ENCODE measurements at places on chromosomes 1 and 21.

DNA sequence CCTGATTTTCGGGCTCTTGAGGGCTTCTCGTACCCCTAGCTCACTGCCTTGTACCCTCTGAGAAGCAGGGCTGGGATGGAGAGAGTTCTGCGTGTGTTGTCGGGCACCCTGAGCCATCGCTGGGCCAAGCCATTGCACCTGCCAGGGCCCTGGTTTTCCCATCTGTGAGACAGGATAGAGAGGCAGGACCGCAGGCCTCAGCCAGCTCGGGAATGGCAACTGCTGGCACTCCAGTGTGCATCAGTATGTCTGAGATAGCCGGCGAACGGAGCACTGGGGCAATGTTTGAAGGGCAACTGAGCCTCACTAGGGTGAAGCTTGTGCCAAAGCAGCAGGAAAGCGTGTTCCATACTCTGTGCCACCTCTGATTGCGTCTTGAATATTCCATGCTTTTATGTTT lies 66.9 kb downstream of the TENT5C start:
- DNase-seq = no peak

DNA sequence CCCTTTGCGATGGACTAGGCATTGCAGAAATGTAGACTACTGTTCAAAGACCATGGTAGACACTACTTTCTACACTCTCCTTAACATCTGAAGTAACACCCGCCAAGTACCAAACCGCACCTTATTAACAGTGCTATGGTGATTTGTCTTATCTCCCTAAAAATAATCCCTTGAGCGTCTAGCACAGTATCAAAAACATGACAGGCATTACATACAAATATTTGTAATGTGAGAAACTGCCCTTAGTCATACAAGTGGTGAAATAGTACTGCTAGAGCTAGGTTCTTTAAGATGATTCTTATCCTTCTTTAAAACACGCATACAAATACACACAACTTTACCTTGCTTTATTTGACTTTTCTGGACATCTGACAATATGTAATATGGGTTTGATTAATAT lies 27.2 kb downstream of the PUM1 start:
- no peak for DNase-seq

- DNase-seq = no peak
These were observed 85.4 kb downstream of the TBX15 start for GRCh38 chr1:118902711-118903191.

GRCh38 chr1:119009312-119009655 lies 21.1 kb upstream of the TBX15 start:
- DNase-seq = no peak

GRCh38 chr1:208654241-208654640 lies 410.1 kb upstream of the PLXNA2 start:
- DNase-seq = no peak

- DNase-seq = no peak
These were observed 45.7 kb upstream of the PLPPR4 start for GRCh38 chr1:99218572-99218971.

GRCh38 chr1:105632342-105633196 lies 1423.9 kb upstream of the PRMT6 start:
- no peak for DNase-seq

GRCh38 chr1:30665216-30666010 lies 58.0 kb downstream of the MATN1 start:
- DNase-seq = no peak

DNA sequence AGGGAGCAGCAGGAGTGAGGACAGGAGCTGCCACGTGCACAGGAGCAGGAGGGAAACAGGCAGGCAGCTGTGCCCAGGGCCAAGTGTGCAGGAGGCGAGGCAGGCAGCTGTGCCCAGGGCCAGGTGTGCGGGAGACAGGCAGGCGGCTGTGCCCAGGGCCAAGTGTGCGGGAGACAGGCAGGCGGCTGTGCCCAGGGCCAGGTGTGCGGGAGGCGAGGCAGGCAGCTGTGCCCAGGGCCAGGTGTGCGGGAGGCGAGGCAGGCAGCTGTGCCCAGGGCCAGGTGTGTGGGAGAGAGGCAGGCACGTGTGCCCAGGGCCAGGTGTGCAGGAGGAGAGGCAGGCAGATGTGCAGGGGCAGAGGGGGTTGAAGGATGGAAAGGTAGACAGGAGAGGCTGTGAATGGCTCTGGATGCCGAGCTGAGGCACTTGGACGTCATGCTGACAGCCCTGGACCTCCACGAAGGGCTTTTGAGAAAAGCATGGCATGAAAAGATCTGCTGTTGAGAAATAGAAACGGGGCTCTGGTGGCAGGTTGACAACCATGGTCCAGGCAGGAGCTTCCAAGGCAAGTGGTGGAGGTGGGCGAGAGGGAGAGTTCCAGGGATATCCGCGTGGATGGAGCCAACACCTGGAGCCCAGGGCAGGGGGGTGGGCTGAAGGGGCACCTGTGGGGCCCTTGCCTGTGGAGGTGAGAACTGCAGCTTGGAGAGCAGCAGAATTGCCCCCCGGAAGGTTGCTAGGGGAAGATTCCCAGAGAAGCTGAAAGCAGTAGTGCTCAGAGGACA lies 19.1 kb upstream of the NPHP4 start:
- no peak for DNase-seq

All from T-helper 9 cell (primary cell).